Occipital lobe (tissue), 3 donors: ENCODE measurements at places on chromosomes 5 and 9. TPM values are rescaled to one million over a fixed set of nuclear protein-coding genes. Genes with fewer than 3 reads are reported as not detected.

GRCh38 chr5:111922344-111922743 is 165.3 kb upstream of the NREP start:
- DNase-seq = no peak

DNA sequence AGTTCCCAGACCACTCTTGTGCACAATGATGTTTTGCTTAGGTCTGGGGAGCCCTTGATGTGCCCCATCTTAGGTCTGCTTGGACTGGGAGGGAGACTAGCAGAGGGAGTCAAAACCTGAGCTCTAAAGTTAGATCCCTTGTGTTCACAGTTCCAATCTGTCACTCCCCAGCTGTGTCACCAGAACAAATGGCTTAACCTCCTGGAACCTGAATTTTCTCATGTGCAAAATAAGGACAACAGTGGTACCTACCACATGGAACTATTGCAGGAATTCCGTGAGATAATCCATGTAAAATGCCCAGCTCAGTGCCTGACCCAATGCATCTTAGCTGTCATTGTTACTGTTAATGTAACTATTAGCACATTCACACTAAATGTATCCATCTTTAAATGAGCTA is 45.5 kb downstream of the GALNT10 start:
- no peak for DNase-seq

PCDHGA11 gene
- 16.4 TPM for total RNA-seq

GRCh38 chr9:78541868-78542443 is 245.0 kb downstream of the PSAT1 start:
- no peak for DNase-seq

DNA sequence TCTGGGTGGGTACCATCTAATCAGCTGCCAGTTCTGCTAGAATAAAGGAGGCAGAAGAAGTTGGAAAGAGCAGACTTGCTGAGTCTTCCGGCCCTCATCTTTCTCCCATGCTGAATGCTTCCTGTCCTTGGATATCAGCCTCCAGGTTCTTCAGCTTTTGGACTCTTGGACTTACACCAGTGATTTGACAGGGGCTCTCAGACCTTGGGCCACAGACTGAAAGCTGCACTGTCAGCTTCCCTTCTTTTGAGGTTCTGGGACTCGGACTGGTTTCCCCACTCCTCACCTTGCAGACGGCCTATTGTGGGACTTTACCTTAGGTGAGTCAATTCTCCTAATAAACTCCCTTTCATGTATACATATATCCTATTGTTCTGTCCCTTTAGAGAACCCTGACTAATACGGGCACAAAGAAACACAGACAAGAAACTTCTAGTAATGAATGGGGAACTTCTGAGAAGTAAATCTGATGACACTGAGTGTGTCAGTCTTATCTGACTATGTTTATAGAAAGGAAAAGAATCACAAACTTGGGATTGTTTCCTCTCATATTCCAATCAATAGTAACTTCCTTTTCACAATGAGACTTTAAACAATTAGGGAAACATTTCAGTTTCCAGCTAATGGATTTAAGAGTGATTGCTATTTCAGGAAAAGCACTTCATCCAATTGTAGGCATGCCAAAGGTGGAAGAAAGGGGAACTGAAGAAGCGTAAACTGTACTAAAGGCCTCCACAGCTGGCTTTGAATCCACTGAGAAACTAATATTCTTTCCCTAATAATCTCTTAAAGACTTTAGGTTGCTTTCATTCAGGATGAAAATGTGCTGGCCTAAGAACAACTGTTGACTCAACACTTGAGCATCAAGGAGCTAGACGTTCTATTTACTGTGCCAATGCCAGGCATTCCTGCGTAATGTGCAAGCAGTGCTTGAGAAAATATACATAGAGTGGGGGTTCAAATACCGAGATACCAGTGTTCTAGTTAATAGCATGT is 127.9 kb upstream of the PTGER4 start:
- DNase-seq = no peak
